Effector memory CD8-positive, alpha-beta T cell (primary cell): ENCODE measurements at places on chromosomes 12 and 14.

DNA sequence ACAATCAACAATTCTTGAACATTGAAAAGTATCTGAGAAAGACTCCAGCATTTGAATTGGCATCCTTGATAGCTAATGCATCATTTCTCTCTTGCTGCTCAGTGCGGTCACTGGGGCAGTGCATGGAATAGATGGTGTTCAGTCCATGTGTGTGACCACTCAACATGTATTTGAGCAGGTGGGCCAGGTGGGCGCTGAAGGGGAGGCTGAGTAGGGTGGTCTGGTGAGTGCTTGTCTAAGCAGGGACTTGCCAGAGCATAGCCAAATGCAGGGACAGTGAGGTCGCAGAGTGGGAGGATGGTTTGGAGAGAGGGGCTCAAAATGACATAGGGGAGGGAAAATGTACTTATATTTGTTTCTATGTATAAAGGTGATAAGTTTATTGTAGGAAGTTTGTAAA lies 409.0 kb downstream of the TMEM121 start:
- no peaks in the 10 kb centered on the region for H3K36me3 ChIP-seq
- no peaks in the 10 kb centered on the region for H3K4me1 ChIP-seq
- H3K4me3 ChIP-seq, result no peak overlapping the region

DNA sequence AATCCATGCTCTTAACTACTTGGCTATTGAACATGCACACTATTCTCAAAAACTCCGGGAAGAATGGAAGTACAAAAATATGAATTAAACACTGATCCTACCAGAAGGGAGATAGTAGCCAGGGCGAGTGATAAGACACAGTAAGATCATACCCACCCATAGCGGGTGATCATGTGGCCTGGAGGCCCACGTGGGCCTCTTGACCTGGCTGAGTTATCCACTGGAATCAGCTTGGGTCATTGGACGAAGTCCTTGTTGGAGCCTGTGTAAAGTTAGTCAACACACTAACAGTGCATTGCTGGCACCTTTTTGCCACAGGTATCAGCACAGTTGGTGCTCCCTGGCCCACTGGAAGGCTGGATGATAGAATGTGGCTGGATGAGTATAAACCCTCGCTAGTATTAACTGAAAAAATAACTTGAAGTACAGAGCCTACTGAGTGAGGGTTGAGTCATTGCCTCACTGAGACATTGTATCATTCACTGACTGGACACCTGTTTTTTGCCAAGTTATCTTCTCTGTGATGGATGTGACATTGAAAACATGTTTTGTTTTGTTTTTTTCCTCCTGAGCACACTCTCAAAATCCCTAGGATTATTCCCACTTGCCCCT lies 149.2 kb upstream of the FUT8 start:
- peaks cover 7% of the 10 kb centered on the region for H3K27me3 ChIP-seq
- H3K4me1 ChIP-seq, result no peaks in the 10 kb centered on the region
- DNase-seq, result no peak
- H3K36me3 ChIP-seq, result no peaks in the 10 kb centered on the region
- no peak overlapping the region for H3K4me3 ChIP-seq
- no peak overlapping the region for H3K27ac ChIP-seq

- H3K27ac ChIP-seq, result no peak overlapping the region
- DNase-seq, result no peak
- no peaks in the 10 kb centered on the region for H3K27me3 ChIP-seq
- H3K4me3 ChIP-seq, result no peak overlapping the region
- no peaks in the 10 kb centered on the region for H3K36me3 ChIP-seq
These were observed 75.8 kb downstream of the C12orf50 start for GRCh38 chr12:87953256-87953860.

- no peak overlapping the region for H3K4me3 ChIP-seq
- H3K27ac ChIP-seq, result no peak overlapping the region
- no peaks in the 10 kb centered on the region for H3K4me1 ChIP-seq
- no peak for DNase-seq
- peaks cover 3% of the 10 kb centered on the region for H3K36me3 ChIP-seq
These were observed 3.2 kb upstream of the CLEC9A start for GRCh38 chr12:10027311-10027710.
